ENCODE measurements at places on chromosomes 7 and 10.

DNA sequence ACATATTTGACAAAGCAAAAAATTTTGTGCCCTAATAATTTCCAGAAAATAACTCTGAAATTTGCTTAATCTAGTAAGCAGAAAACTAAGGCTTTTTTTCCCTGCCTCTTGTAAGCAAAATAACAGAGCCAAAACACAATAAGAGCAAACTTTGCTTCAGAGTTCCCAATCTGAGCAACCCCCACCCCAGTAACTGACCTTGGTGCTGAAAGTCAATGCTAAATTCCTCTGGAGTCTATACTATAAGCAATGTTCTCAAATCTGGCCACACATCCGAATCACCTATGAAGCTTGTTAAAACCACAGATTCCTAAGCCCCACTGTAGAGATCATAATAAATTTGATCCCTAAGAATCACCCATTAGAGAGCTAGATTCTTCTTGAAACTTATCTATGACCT is 150.5 kb downstream of the ELAPOR2 start:
- DNase-seq = no peak

DNA sequence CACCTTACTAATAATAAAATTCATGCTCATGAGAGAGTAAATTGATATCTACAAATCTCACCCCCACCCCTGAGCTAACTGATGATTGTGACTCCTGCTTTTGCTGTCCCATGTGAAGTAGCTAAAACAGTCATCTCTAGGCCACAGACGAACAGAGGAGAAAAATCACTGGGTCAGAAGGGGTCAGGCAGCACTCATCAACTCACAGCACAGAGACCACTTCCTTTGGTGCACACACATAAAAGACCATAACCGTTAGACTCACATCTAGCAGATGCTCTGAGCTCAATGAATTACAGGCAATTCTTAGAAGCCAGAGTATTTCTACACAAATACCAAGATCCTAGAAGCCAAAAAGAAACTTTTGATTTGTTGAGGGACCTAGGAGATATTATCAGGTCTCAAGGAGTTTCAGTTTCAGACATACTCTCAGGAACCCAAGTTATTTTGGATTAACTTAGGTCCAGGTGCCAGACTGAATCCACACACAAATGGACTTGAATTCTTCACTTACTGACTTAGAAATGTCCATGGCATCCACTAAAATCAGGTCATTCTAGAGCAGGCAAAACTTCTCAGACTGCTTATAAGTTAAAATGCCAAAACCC is 65.0 kb upstream of the TES start:
- DNase-seq = no peak

- no peak for DNase-seq
Observed at GRCh38 chr10:129849853-129850252, 114.2 kb downstream of the EBF3 start.

GRCh38 chr7:101390901-101391301 is 28.2 kb downstream of the COL26A1 start:
- DNase-seq = peak; percentile 86

- DNase-seq = no peak
Observed at GRCh38 chr7:117036836-117037235, 83.5 kb downstream of the ST7 start.

GRCh38 chr10:33217854-33218253 is 116.6 kb downstream of the NRP1 start:
- no peak for DNase-seq

- DNase-seq = no peak
Observed at GRCh38 chr10:5094265-5095205, at the start of gene AKR1C3. Gene AKR1C3, plus strand, starts transcription at chr10:5094414. Its CDS starts 31 bp downstream, at chr10:5094445.
